BJ (cell line): ENCODE measurements at places on chromosomes 16 and 17.
A peak's percentile ranks its signal among the peaks of the same experiment; 100 is the strongest.

GRCh38 chr16:49312389-49312985, 30.8 kb upstream of the CBLN1 start:
- no peak for DNase-seq

GRCh38 chr17:79851461-79851817, 12.2 kb upstream of the CBX4 start:
- no peak for DNase-seq

- no peak for DNase-seq
Observed at GRCh38 chr16:87602821-87603683, 744 bp downstream of the JPH3 start.

- no peak for DNase-seq
Observed at GRCh38 chr17:57595947-57596695, 149.0 kb downstream of the CCDC182 start.

DNA sequence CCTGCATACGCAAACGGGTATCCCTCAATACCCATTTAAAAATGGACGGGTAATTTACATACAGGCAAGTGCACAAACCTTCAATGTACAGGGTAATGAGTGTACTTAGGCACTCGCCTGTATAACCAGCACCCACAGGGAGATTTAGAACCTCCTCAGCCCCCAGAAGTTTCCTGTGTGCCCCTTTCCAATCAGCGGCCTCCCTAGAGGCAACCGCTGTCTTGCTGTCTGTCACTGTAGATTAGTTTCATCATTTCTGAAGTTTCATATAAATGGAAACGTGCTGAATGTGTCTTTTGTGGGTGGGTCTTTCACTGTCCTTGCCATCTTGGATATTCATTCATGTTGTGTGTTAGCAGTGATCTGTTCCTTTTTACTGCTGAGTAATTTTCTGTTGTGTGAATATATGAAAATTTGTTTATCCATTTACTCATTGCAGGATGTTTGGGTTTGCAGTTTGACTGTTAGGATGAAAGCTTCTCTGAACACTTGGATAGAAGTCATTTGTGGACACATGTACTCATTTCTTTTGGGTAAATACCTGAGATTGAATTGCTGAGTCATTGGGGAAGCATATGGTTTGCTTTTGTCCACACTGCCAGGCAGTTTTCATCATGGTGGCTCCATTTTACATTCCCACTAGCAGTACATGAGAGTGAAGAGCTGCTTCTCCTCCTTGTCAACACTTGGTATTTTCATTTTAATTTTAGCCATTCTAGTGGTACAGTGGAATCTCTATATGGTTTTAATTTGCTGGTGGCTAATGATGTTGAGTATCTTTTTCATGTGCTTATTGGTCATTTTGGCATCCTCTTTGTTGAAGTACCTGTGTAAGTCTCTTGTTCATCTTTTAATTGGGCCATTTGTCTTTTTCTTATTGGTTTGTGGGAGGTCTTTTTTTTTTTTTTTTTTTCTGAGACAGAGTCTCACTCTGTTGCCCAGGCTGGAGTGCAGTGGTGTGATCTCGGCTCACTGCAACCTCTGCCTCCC, 2.1 kb upstream of the ADCY7 start:
- no peak for DNase-seq

- DNase-seq: no peak
Observed at GRCh38 chr17:67620636-67621035, 97.1 kb upstream of the NOL11 start.

GRCh38 chr17:60134396-60135150, 15.2 kb upstream of the CA4 start:
- no peak for DNase-seq

DNA sequence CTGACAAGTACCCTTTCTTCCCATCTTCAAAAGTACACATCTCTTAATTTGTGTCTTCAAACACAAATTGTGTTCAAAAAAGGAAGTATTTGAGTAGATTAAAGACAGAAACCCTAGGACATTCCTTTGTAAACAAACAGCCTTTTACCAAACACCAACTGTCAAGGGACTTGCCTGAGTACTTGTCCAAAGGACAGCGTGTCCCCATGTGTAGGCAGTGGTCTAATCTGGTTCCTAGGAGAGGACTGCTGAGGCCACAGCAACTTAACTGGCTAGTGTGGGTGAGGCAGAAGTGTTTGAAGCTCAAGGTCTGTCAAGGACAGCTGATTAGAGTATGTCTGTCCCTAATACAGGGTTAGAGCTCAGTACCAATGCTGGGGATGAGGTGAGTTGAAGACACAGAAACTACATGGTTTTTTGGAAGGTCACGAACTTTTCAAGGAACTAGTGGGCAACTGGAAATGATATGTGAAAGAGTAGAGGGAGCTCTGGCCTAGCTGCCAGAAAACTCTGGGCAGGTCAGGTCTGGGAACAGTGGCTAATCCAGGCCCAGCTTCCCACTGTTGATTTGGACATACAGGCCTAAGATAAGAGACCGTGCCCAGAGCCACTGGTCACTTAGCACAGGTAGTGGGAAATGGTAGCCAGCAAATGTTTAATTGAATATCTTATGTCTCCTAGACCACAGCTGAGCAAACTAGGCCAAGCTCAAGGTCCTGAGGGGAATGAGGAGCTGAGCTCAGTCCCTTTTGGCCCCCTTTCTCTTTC, 10.1 kb downstream of the HMOX2 start:
- no peak for DNase-seq

DNA sequence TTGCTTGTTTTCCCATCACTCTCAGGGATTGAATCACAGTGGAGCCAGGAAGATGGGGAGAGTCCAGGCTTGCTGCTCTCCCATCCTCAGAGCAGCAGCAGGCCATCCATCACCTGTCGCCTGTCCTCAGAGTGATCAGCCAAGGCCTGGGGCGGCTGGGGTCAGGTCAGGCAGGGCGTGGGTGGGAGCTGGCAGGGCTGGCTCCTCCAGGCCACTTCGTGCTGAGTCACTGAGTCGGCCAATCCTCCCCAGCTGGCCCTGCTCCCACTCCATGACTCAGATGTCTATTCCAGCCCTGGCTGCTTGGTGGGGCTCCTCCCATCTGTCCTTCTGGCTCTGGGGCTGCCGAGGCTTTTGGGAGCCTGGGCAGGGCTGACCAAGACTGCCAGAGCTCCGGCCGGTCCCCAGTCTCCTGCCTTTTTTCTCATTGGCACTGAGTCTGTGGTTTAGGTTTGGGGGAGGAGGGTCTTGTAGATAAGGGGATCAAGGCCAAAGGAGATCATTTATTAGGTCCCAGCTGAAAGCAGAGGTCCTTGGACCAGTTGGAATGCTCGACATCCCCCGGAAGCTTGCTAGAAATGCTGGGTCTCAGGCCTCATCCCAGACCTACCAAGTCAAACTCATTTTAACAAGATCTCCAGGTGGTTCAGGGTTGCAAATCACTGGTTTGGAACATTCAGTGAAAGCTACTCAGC, 72.7 kb downstream of the ABCC1 start:
- DNase-seq: peak; percentile 85

DNA sequence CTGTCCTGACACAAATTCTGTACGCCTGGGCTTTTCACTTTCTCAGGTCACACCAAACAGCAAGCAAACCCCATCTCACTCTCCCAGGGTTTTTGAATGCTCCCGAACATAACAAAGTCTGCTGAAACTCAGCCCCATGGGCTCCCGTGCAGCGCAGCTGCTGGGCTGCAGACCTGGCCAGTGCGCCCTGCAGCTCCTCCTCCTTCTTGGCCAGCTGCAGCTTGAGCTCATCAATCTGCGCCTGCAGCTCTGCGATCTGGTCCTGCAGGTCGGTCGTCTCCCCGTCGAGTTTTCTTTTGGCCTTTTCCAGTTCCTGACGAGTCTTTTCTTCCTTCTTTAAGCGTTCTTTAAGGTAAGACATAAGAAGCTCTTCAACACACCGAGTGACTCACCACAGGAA, 70.5 kb downstream of the NDEL1 start:
- DNase-seq: no peak

- DNase-seq: no peak
Observed at GRCh38 chr17:43482103-43483012, 1.4 kb upstream of the DHX8 start.

DNA sequence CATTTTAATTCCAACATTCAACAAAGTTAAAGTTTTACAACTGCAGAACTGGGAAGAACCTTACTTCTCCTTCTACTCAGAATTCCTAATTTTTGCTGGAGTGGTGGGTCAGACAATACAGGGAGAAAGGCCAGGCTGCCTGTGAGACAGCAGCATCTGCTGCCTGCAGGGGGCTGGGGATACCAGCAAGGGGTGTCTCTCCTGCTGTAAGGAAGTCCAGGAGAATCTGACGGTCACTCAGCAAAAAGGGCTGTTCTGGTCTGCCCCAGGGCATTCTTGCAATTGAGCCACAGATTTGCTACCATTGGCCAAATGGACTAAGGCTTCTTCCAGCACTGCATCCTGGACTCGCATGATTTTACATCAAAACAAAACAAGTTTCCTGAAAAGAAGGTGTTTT, 426.6 kb upstream of the CDH11 start:
- DNase-seq: no peak

DNA sequence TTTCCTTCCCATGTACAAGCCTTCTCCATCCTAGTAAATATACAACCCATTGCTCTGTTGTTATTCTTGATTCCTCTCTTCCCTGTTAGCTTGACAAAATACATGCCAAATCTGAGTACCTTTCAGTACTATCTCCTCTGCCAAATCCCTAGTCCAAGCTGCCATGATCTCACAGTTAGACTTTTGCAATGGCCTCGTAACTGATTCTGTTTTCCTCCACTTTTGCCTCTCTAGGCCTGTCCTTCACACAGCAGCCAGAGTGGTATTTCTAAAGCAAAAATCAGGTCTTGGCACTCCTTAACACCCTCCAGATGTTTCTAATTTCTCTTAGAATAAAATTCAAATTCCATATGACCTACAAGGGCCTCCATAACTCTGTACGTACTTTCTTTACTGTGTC, 153.0 kb upstream of the RBL2 start:
- DNase-seq: no peak

GRCh38 chr16:23107936-23108335, 41.3 kb downstream of the USP31 start:
- DNase-seq: no peak
